ENCODE measurements at places on chromosomes 12 and 14. TPM values are rescaled to one million over a fixed set of nuclear protein-coding genes. Genes with fewer than 3 reads are reported as not detected.

Gene TAS2R20
- 26.0 TPM for total RNA-seq

Gene CD63
- total RNA-seq: 119 TPM

Gene PPP4R4
- total RNA-seq: 1.6 TPM

Gene PPM1H
- total RNA-seq: 9.7 TPM

Gene SOS2
- 89.2 TPM for total RNA-seq

Gene SRGAP1
- total RNA-seq: 99.2 TPM

Gene MORN3
- total RNA-seq: 3.8 TPM

Gene WNT5B
- total RNA-seq: 29.1 TPM

Gene SRRM4
- 19.7 TPM for total RNA-seq

Gene SDSL
- total RNA-seq: 0.94 TPM

Gene RERG
- total RNA-seq: 3.1 TPM

Gene TUNAR
- total RNA-seq: 4.7 TPM

Gene LRRC10
- total RNA-seq: not detected

Gene AMDHD1
- total RNA-seq: 0.63 TPM

Gene BIN2
- total RNA-seq: 0.63 TPM

Gene RNF41
- total RNA-seq: 77.9 TPM

Gene CIROP
- total RNA-seq: not detected

Gene ACSM4
- not detected for total RNA-seq

Gene SIRT4
- 2.2 TPM for total RNA-seq

Gene PTGES3
- 83.9 TPM for total RNA-seq

Gene LRP1-AS
- not detected for total RNA-seq

Gene SERPINA5
- not detected for total RNA-seq

Gene KERA
- total RNA-seq: 0.31 TPM
